Stimulated activated CD4-positive, alpha-beta T cell treated with anti-CD3 and anti-CD28 coated beads, TNF-alpha, amount 100 ng/mL, for 4 hours (primary cell): ENCODE measurements at places on chromosomes 6 and 20.

DNA sequence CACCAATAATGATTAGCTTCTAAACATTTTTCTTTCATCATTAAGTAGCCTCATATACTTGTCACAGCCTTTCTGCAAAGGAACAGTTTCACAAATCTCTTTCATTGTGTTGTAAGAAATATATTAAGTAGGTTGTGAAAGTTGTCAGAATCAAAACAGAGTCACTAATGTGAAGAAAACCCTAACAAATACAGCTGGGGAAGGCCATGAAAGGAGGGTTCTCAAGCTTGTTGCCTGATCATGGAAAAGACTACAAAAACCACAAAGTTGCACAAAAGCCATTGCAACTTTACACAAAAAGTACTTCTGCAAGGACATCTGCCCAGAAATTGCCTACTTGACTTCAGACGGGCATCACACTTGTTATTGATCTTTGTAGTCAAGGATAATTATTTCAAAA lies 216.1 kb downstream of the ALDH8A1 start:
- no peak for DNase-seq

DNA sequence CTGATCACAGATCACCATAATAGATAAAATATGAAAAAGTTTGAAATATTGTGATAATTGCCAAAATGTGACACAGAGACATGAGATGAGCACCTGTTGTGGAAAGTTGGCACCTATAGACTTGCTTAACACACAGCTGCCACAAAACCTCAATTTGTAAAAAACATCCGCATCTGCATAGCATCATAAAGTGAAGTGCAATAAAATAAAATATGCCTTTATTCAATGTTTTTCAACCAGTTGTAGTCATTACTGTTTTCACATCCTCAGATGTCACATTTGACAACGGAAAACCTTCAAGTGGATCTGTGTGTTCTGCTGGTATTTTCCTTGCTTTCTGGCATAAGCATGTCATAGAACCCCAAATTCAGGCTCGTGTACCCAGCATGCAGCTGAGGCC lies 50.2 kb upstream of the IFNGR1 start:
- DNase-seq, result no peak

DNA sequence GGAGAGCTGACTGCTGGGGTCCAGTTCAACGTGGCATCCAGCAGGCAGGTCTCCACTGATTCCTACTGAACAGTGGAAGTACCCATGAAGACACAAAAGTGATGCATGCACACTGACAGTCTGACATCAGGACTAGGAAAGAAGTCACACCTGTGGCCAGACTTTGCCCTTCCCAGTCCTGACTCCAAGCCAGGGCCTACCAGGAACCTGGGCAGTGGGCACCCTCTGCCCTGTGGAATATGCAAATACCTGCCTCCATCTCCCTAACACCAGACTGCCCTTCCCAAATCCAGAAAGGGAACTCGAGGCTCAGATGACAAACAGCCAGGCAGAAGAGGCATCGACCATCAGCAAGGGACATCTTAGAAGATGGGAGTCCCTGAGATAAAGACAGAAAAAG lies 50.9 kb downstream of the SLC23A2 start:
- no peak for DNase-seq

GRCh38 chr6:168343239-168344150 lies 23.9 kb upstream of the DACT2 start:
- DNase-seq, result no peak
